ENCODE measurements at places on chromosomes 1 and 21. TPM values are rescaled to one million over a fixed set of nuclear protein-coding genes. Genes with fewer than 3 reads are reported as not detected.

DNA sequence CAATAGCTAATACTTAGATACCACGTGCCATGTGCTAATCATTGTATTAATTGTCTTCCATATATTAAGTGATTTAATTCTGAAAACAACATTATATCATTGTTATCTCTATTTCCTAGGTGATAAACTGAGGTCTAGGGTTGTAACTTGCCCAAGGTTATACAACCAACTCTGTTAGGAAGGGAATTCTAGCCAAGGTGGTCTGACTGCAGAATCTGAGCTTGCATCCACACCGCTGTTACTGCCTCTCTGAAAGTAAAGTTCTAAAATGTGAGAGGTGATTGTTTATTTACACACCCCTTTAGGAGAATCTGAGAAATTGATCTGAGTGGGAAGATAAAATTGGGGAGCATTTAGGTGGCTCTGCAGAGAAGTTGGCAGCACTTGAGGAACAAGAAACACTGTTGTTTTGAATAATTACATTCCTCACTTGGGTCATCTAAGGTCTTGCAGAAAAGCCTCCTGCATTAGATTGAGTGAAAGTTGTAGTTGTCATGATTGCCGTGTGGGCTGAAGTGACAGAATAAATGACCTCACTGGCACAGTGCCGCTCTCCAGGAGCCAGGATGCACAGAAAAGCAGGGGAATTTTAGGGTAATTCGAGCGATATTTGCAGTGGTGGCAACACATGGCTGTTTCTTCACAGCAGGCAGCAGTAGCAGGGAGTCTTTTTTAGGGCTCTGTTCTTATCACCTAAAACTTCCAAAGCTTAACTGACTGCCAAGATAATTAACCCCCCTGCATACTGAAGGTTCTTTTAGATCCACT, 121.7 kb downstream of the ADGRL4 start:
- peak; percentile 11 for DNase-seq

DNA sequence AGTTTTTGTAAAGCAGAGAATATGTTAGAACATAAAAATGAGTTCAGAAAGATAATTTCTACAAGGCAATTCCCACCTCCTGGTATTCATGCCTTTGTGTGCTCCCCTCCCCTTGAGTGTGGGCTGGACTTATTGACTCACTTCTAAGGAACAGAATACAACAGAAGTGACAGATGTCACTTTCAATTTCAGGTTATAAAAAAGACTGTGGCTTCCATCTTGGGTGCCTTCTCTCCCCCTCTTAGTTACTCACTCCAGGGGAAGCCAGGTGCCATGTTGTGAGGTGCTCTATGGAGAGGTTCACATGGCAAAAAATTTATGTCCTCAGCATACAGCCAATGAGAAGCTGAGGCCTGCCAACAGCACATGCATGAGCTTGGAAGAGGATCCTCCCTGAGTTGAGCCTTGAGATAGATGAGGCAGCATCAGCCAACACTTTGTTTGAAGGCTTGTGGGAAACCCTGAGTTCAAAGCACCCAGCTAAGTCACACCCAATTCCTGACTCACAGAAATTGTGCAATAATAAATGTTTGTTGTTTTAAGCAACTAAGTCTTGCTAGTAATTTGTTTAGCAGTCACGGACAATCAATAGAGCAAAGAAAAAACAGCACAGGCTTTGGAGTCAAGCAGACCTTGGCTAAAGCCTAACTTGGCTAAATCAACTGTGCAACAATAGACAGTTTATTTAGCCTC, 73.5 kb upstream of the NGF start:
- peak; percentile 71 for DNase-seq

Gene EXTL1
- 0.33 TPM for total RNA-seq

Gene VAMP4
- 14.1 TPM for total RNA-seq

DNA sequence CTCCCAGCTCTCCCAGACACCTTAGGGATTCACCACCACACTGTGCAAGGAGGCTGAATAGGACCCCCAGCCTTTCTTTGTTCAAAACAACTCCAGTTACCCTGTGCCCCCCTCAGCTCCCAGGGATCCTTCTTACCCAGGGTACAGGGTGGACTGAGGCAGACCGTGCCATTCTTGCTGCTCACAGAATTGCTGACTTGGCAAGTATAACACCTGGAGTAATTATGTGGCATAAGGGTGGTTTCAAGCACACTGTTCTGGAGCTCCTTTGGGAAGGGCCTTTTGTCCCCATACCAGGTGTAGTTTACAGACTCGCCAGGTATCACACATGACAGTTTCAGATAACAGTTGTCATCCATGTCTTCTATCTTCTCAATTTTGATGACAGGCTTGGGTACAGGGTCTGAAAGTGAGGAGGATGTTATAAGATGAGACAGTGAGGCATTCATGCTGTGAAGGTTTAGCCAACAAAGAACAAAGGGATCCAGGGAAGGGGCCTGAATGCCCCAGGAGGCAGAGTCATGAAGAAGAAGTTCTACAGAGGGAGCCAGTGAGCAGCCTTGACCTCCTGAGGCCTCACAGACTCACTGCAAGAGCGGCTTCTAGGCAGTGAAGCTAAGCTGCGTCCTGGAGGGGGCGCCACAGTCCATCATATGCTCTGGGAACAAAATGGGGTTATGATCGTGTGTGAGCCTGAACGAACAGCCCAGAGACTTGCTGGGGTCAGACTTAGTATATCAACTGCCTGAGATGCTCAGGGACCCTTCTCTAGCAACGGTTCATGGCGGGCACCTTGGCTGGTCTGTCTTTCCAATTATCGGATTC, 30.3 kb downstream of the CD48 start:
- peak; percentile 6 for DNase-seq

GRCh38 chr1:62573675-62574074, 23.6 kb upstream of the ANGPTL3 start:
- DNase-seq, result no peak

GRCh38 chr1:156114919-156115513, 505 bp downstream of the LMNA start:
- DNase-seq, result no peak

Gene PPM1J
- 1.0 TPM for total RNA-seq

Gene IL19
- total RNA-seq, result not detected

Gene LCE1B
- total RNA-seq, result not detected

- DNase-seq, result peak; percentile 38
These were observed 68.3 kb downstream of the CLIC6 start for GRCh38 chr21:34737115-34737514.

- DNase-seq, result peak; percentile 45
These were observed 26.5 kb upstream of the PLXNA2 start for GRCh38 chr1:208270651-208271141.

GRCh38 chr1:31702836-31703404, 897 bp downstream of the COL16A1 start:
- DNase-seq, result peak; percentile 21

Gene LENEP
- 0.26 TPM for total RNA-seq

DNA sequence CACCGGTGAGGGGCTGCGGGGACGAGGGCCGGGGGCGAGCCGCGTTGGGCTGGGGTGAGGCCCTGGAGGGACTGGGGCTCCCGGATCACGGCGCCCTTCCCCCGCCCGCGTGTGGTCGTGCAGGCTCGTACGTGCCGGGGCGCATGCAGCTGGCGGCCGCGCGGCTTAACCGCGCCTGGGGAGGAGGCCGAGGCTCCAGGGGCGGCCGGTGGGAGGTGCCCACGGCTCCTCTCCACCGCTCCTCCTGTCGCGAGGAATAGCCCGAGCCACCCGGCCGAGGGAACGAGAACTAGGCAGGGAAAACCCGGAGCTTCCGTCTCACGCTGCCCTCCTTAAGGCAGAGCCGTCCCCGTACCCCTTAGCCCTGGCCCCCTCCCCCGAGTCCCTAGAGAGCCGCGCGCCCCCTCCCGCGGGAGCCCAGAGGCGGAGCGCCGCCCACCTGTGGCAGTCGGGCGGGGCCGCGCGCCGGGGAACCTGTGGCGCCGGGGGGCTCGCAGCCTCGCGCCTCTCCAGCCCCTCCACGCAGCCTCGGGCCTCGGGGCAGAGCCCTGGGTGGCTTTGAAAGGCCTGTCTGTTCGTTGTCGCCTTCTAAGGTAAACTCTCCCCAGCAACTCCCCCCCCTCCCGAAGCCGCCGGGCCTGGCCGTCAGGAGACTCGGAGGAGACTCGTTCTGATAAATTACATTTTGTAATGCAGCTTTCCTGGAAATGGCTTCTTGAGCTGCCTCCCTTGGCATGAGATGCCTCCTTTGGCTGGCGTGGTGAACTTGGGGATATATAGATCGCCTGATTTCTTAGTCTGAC, 746 bp downstream of the AK4 start:
- peak; percentile 3 for DNase-seq

DNA sequence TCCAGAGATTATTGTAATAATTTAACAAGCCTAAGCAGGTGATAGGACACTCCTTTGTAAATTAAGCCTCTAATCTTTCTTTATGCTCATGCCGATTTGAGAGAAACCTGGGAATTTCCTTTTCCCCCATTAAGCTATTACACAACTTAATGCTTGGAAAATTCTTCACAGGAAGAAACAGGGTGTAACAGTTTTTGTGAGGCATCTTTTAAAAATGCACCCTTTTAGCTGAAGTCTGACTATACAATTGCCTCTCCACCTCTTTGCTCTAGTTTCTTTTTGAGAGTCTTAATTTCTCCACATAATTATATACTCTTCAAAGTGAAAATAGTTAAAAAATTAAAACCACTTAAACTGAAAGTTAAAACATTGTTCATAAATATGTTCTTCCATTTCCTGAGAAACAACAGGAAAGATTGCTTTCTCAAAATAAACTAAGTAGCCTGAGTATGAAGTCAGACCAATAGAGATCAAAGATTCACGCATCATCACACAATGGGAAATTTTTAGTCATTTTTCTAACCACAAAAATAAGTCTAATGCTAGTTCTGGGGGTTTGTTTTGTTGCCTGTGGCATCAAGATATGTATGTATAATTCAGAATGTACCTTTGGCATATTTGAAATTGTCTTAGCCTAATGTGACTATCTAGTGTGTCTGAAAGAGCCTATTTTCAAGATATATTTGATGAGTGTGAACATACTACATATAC, 34.7 kb downstream of the LRRC8D start:
- peak; percentile 61 for DNase-seq

Gene TRIM17
- total RNA-seq, result 0.26 TPM

GRCh38 chr1:149929856-149930255, 2.3 kb upstream of the SF3B4 start:
- no peak for DNase-seq

- DNase-seq, result no peak
These were observed 7.7 kb downstream of the TFF2 start for GRCh38 chr21:42343101-42343500.

GRCh38 chr21:42102076-42102475, 31.0 kb downstream of the UMODL1 start:
- peak; percentile 79 for DNase-seq

Gene THEM5
- total RNA-seq, result not detected

- DNase-seq, result no peak
These were observed 66.0 kb upstream of the LMO4 start for GRCh38 chr1:87262688-87263087.

- no peak for DNase-seq
These were observed 55.7 kb upstream of the KCNE2 start for GRCh38 chr21:34307991-34308532.

DNA sequence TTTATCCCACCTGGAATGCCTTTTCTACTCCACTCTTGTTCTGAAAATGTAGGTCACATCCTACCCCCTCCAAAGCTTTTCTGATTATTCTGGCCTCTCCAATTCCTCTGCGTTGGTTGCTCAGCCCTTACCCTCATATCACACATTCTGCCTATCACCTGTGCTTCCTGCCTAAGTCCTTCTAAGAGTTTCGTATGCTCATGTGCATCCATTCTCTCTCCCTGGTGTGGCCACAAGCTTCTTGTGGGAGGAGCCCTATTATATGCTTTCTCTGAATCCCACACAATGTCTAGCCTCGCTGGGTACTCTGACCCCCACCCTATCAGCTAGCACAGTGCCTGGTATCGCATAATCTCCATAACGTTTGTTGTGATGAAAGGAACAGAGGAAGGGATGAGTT, 54.2 kb downstream of the CD58 start:
- DNase-seq, result no peak

- peak; percentile 29 for DNase-seq
These were observed 41.6 kb downstream of the LAMC2 start for GRCh38 chr1:183227422-183228346.

Gene UTS2
- total RNA-seq, result not detected

Measured in fibroblast of lung (primary cell).